Activated CD4-positive, alpha-beta T cell treated with anti-CD3 and anti-CD28 coated beads for 36 hours (primary cell): ENCODE measurements at places on chromosomes 4 and X. TPM values are rescaled to one million over a fixed set of nuclear protein-coding genes. Genes with fewer than 3 reads are reported as not detected.
A peak's percentile ranks its signal among the peaks of the same experiment; 100 is the strongest.

Gene SPATA18
- 0.27 TPM for total RNA-seq

Gene PROM1
- 0.16 TPM for total RNA-seq

Gene NCAPG
- total RNA-seq: 73.8 TPM

Gene KLB
- total RNA-seq: not detected

- no peak for DNase-seq
Measured at GRCh38 chr4:87321888-87322287, 794 bp downstream of the HSD17B13 start.

DNA sequence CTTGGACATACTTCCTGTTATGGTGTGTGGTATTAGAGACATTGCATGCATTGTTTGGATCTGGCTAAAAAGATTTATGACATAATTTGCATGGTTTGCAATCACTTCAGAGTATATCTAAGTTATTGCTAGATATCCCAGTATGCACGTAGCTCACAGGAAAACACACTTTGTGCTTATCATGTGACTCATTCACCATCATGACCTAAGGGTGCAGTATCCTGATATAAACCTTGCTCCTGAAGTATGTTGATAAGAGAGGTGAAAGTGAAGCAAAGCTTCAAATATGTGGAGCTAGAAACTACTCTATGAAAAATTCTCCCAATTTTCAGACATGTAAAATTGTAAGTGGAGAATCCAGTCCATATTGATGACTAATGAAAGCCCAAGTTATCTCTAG, 46.9 kb upstream of the GRXCR1 start:
- DNase-seq: no peak

- peak; percentile 22 for DNase-seq
Measured at GRCh38 chr4:94160774-94161173, 46.9 kb upstream of the SMARCAD1 start.

DNA sequence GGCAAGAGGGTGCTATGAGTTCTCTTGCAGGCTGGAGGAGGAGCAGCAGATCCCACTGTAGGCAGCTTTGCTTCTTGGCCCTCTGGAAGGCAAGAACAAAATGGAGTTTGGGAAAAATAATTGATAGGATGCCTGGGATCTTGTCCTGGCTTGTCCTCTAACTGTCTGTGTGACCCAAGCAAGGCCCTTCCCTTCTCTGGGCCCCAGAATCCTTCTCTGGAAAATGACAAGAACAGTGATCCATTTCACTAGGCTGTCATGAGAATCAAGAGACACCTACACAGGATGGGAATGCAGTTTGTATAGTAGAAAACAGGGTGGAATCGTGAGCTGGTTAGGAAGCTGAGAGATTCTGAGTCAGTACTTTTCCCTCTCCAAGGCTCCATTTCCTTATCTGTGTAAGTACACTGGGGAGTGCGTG, 133.3 kb downstream of the PJA1 start:
- no peak for DNase-seq

DNA sequence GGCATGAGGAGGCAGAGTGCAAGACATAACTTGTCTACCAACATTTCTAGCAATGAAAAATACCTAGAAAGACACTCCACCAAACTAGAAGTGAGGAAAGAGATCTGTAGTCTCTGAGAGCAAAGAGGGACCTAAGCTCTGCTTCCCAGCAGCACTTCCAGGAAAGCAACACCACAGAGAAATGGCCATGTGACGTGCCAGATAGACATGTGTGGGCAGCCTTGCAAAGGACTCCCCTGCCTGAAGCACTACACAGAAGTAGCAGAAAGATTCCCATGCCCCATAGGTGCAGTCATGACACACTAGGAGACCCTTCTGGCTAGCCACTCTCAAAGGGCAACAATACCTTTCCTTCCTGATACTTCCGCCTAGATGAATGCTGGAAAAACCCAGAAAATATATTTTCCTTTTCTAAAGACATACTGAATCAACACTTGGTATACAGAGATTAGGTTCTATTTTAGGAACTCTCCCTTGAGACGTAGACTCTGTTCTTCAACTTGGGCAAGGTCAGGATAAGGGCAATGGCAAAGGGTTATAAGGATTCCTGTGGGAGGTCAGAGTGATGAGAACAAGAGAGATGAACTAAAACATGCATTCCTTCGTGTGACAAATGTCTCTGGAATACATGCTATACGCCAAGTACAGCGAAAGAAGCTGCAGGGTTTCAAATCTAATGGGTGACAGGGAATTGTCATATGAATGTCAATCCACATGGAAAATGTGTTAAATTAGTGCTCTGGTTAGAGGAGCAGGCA, 187.5 kb upstream of the ETNPPL start:
- no peak for DNase-seq

- no peak for DNase-seq
Measured at GRCh38 chr4:176238157-176238610, 30.8 kb downstream of the ASB5 start.

DNA sequence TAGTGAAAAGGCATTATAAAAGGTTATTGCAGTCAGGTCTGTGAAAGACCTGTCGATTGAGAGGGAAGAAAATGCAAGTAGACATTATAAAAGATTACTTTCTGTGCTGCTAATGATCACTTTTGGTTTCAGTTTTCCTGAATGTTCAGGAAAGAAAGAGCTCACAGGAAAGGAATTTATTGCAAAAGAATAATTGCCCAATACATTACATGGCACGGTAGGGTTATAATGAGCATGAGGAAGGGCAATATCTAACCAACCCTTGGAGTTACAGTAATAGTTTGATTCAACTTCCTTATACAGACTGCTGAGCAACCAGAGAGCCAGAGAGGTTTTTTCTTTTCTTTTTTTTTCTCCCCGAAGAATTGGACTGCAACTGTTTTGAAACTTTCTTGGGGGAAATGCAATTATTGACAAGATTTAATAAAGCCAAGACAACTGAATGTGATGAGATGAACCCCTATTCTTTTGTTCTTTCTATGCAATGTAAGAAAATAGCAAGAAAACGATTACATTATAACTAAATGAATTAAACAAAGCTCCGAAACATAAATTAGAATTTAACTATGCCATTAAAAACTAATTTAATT, 247.0 kb downstream of the C4orf33 start:
- no peak for DNase-seq

DNA sequence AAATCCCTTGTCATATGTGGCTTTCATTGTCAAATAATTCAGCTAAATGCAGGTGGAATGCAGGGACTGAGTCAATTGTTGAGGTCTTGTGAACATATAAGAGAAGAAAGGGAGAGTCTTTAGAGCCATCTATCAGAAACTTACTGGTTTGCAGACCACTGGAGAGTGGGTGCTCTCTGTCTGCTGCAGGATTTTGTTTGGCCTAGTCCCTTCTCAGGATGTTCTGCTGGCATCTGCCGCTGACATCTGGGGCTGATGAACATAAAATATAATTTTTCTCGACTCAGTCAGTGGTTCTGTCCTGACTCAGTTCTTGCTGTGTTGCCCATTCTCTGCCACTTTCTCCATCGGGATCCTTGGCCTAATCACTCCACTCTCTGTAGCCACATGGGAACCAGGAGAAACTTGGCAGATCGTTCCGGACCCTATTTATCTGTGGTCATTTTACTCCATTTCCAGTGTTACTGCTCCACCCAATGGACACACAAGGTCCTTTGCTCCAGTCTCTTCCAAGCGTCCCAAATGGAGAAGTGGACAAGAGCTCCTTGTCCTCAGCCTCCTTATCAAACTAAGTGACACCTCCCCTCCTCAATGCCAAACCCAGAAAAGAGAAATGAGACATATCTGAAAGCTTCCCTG, 436.2 kb downstream of the FAT4 start:
- no peak for DNase-seq

DNA sequence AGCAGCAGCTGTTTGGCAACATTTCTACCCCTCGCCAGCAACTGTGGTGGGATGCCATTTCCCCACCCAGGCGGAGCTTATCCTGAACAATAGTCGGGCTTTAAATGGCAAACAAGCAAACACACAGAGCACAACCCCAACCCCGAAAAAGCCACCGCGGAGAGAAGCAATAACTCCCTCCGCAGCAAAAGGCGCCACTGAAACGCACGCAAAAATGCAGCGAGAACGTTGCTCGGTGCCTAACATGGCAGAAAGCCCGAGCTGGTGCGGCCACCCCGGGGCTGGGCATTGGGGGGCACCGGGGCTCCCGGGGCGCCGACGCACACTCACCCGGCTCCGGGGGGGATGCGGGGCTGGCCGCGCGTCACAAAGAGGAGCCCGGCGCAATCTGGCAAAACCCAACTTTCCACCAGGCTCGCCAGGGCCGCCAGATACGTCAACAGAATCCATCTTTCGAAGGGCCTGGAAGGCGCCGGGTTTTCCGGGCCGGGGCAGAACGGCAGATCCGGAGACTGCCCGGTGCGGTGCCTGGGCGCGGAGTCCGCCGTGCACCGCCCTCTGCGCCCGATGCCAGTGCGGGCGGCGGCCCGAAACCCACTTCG, 818 bp downstream of the RAI2 start:
- peak; percentile 10 for DNase-seq
